ENCODE measurements at places on chromosomes 12 and 14. TPM values are rescaled to one million over a fixed set of nuclear protein-coding genes. Genes with fewer than 3 reads are reported as not detected.

AKAP5 gene
- 1.5 TPM for total RNA-seq

P2RX2 gene
- total RNA-seq: not detected

RAD9B gene
- total RNA-seq: 0.38 TPM

PLBD1 gene
- not detected for total RNA-seq

DEGS2 gene
- total RNA-seq: not detected

All from HepG2 (cell line).